Epithelial cell of esophagus (primary cell): ENCODE measurements at places on chromosomes 12 and 14.
A peak's percentile ranks its signal among the peaks of the same experiment; 100 is the strongest.

DNA sequence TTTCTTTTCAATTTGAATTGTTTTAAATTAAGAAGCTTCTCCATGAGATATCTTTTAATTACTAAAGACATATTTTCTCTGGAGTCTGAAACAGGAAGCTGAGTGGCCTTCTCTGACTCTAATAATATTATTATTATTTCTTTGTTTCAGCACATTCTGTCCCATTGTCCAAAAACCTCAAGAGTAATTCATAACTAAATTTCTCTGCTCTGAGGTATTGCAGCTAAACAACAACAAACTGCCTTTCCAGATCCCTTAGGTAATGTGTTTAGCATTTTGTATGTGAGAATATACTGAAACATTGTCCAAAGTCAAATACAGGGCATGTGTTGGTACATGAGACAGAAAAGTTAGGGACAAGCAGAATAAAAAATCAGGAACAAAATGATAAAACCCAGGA, 199.0 kb upstream of the FAR2 start:
- DNase-seq = no peak

DNA sequence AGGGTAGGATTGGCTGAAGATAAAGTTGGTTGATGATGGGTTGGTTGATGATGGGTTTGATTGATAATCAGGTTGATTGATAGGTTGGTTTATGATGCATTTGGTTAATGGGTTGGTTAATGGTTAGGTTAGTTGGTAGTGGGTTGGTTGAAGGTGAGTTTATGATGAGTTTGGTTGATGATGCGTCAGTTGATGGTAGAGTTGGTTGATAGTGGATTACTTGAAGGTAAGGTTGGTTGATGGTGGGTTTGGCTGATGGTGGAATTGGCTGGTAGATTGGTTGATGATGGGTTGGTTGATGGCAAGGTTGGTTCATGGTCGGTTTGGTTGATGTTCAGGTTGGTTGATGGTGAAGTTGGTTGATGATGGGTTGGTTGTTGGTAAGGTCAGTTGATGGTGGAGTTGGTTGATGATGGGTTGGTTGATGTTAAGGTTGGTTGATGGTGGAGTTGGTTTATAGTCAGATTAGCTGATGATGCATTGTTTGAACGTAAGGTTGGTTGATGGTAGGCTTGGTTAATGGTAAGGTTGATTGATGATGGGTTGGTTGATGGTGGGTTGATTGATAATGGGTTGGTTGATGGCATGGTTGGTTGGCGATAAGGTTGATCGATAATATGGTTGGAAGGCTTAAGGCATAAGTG, 146.4 kb downstream of the ADGRD1 start:
- no peak for DNase-seq

DNA sequence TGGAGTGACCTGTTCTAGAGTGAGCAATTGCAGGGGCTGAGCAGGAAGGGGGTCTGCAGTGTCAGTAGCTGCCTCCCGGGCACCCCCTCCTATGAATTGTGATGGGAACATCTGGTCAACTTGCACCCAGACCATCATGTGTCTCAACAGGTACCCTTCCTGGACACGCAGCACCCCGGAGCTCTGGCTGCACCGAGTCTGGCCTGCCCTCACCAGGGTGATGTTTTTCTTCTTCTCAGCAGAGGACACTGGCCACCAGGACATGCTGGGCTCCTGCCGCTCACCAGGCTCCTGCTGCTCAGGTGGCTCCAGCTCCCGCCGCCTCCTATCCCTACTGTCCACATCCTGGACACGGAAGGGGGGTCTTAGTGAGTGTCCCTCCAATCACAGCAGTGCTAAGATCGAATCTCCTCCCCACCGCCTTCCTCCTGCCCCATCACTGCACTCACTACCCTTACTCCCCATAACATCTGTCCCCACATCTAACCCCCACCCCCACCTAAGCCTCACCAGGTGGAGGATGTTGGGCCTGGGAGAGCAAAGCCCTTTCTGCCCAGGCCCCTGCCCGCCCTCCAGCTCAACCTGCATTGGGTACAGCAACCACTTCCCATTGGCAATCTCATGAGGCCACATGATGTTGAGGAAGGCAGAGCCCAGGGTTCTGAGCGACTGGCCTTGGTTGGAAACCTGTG, 14.9 kb downstream of the ITGA7 start:
- no peak for DNase-seq

- DNase-seq = no peak
These were observed 64.6 kb downstream of the SUSD6 start for GRCh38 chr14:69675877-69676416.

DNA sequence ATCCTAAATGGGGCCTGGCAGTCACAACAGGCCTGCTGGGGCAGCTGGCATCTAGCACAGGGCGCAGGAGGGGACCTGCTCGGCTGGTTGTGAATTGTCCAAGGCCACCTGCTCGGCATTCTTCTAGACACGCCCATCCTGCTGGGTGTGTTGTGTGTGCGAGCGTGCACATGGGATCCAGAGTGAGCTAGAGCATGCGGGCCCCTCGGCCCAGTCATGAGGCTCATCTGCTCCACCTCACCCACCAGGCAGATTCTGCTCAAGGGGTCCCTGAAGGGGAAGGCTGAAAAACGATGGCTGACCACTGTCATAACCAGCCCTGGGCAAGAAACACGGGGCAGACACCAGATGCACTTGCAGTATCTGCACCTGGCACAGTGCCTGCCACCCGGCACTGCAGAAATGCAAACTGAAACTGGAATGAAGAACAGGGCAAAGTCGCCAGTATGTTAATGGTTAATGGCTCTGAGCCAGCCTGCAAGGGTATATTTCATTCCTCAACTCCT, 31.8 kb downstream of the MAX start:
- DNase-seq = peak; percentile 74

GRCh38 chr12:87679251-87679650, 349.9 kb downstream of the C12orf50 start:
- DNase-seq = peak; percentile 33

GRCh38 chr12:2834581-2835491, at the start of gene NRIP2:
TSS of gene NRIP2 (minus strand) at chr12:2835035. CDS start at chr12:2834983, 52 bp downstream.
- no peak for DNase-seq

DNA sequence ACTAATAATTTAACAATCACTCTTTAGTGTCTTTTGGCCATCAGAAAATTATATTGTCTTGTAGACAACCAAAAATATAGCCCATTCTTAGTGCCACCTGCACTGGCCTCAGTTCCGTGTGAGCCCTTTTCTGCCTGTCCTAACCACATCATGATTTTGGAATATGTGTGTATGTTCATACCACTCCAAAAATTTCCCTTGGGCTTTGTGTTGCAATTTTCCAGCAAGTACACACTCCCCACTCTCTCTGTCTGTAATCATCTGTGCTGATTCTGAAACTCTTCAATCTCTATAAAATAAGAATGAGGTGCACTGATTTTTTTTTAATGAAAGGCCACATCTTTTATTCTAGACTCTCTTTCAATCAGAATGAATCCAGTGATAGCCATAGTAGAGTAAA, 196.0 kb downstream of the PIK3C2G start:
- no peak for DNase-seq

- no peak for DNase-seq
These were observed 116.9 kb upstream of the LRIG3 start for GRCh38 chr12:59036973-59037762.

DNA sequence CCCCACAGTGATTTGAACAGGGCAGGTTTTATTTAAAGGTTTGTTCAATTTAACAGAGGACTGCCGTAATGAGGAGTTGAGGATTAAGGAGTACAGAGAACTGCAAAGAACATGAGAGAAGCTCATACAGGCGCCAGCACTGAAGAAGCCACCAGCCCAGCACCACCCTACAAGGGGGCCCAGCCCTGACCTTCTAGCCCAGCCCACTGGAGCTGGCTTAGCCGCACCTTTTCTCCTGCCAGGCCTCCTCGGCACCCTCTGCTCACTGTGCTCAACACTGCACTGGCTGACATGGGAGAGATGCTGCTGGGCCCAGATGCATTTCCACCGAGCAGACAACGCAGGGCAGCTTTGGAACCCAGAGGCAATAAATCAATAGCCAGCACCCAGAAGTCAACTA, 36.5 kb upstream of the SFSWAP start:
- no peak for DNase-seq

- DNase-seq = peak; percentile 89
These were observed 142.9 kb upstream of the KITLG start for GRCh38 chr12:88723219-88723618.

DNA sequence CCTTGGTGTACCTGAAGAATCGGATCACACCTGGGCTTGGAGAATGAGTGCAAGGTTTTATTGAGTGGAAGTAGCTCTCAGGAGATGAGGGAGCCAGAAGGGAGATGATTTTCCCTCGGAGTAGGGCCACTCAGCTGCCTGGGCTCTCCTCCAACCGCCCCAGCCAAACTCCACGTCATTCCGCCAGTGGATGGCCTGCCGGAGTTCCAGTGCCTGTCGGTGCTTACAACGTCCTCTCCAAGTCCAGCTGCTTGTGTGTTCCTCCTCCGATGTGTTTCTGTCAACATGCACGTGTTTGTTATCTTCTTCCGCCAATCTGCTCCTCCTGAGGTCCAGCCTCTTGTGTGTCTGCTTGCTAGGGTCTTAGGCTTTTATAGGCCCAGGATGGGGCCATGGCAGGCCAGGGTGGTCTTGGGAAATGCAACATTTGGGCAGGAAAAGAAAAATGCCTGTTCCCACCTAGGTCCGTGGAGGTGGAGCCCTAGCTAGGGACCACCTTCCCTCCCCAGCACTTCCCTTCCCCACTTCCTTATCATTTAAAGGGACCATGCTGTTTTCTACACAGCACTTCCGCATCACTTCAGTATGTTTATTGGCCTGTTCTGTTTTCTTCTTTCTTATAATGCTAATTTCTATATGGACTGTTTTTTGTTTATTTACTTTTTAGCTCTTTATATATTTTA, 343.2 kb downstream of the PDZRN4 start:
- no peak for DNase-seq

DNA sequence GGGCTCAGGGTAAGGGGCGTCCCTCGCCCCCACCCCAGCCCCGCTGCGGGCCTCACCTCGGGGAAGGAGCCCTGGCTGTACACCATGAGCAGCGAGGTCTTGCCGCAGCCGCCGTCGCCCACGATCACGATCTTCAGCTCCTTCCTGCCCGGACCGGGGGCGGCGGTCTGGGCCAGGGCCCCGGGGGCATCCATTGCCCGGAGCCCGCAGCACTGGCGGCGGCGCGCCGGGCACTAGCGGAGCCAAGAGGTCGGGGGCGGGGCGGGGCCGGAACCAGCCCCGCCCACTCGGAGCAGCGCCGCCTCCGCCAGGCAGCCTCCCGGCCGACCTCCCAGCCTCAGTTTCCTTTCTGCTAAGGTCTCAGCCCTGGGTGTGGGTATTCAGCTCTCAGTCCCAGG, at the start of gene RHOF:
Gene RHOF, minus strand, starts transcription at position 249 of the 398 bp plus-strand sequence. Its CDS starts 55 bp downstream, at position 194.
- DNase-seq = no peak

DNA sequence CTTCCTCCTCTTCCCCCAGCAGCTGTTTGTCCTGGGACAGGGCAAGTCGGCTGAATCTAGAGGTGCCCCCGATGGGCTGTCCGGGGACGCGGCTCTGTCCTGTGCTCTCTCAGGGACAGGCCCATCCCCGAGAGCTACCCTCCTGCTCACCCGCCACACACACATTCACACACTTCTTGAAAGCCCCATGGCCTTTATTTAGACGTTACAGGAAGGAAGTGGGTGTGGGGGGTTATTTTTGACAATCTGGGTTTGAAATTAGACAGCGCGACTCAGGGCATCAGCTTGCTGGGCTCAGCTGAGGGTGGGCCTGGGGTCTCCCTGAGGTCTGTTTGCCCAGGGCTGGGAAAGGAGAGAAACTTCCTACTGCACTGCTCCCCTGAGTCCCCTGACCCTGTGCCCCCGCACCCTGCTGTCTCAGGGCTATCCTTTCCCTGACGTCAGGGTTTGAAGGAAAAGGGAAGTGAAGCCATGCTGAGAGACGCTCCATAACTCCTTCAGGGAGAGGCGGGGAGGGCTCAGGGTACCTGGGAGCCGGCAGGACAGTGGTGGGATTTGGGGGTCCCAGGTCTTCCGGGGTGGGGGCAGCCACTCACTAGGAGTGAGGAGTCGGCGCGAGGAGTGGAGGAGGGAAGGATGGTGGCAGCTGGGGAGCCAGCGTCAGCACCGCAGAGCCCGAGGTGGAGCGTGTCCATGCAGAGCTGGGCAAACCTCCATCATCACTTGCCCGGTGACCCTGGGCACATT, 8.1 kb downstream of the PTPN6 start:
- DNase-seq = no peak

DNA sequence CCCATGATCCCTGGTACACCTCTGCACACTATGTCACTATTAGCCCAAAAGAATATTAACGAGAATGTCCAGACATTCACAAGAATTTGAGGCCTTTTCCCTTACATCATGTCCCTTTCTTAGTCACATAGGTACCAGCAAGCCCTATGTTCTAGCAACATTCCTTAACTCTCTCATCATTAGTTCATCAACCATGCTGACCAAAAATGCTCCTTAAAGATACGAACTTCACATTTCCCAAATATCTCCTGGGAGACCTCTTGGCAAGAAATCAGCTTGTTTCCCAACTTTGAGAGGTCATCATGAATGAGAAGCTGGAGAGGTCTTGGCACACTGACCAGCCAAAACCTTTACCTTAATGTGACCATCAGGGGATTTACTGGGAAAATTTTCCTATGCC, 4.6 kb downstream of the SALL2 start:
- DNase-seq = no peak

GRCh38 chr14:91402771-91403600, 14.6 kb downstream of the CCDC88C start:
- DNase-seq = no peak

DNA sequence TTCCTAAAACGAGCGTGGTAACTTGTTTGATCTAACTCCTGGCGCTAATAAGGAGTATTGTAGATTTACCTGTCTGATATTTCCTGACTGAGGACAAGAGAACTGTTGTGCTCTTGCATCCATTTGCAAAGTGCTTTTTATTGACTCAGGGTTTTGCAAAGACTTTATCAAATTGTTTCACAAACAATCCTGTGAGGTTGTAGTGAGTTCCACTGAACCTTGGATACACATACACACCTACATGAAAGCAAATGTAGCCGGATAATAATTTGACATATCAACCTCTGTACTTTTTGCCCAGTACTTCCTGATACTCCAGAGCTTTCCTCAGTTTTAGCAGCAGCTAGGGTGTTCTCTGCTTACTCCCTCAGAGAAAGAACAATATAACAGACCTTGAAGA, 6.7 kb upstream of the PTGER2 start:
- DNase-seq = no peak

- DNase-seq = no peak
These were observed 26.7 kb downstream of the SLC35E3 start for GRCh38 chr12:68772714-68773113.
